ENCODE measurements at places on chromosomes 6 and 20.

DNA sequence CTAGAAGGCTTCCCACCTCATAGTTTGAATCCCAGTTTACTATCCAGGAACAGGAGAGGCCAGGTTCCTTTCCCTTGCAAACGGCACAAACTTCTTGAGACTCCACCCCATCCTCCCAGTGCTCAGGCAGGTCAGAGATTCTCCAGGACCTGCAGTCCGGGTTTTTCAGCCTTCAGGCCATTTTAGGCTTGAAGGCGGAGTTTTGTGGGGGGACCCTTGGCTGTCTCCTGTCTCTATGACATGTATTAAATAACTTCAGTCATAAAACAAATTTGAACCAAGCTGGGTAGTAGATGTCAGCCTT, 230.1 kb downstream of the NFATC2 start:
- no peak for DNase-seq

DNA sequence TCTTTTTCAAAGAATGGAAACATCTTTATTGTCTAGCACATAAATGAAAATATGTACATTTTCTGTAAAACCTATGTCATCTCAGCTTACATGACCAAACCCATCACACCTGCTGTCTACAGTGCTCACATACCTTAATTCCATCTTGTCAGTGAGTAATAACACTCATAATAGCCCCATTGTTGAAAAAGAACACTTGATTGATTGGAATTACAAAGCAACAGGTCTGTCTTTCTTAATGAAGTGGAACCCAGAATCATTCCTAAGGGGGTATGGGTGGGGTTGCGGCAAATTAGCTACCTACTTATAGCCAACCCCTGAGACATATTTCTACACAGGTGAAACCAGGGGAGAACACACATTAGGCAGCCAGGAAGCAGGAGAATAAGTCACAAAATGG, 20.2 kb downstream of the ADGRF4 start:
- no peak for DNase-seq

- DNase-seq: no peak
These were observed 121.1 kb downstream of the TRIM27 start for GRCh38 chr6:28802417-28803336.

- no peak for DNase-seq
These were observed 236.5 kb upstream of the FOXQ1 start for GRCh38 chr6:1075444-1075843.

DNA sequence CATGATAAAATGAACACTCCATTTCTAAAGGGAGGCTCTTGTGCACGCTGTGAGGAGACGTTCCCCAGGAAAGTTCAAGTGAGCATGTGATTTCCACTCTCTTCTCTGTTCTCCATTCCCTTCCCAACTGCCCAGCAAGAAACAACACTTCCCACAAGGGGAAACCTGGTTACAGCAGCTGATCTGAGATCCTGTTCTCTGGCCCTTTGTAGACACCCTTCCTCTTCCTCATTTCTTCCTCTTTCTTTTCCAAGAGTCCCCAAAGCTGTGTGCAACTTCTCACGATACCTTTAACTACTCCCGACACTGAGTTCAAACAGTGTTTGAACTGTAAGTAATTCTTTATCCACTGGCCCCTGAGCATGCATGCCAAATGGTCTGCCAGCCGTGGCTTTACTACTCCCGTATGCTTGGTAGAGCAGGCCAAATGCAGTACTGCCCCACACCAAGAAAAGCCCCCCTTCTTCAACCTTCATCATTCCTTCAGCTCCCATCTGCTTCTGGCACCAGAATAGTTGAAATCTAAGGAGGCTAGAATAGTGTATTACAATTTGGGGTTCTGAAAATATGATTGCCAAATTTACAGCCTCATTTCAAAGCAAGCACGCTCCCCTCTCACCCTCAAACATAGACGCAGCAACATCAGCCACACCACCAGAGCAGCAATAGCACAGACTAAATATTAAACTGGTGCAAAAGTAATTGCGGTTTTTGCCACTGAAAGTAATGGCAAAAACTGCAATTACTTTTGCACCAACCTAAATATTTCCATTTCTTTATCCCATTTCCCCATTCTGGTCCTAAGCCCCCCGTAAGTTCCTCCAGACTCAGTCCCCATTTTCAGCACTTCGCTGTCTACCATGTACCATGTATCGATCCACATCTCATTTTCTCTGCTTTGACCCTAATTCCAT, 4.3 kb downstream of the HLA-DMB start:
- no peak for DNase-seq

GRCh38 chr6:54076159-54076789, 35.0 kb upstream of the MLIP start:
- DNase-seq: no peak

DNA sequence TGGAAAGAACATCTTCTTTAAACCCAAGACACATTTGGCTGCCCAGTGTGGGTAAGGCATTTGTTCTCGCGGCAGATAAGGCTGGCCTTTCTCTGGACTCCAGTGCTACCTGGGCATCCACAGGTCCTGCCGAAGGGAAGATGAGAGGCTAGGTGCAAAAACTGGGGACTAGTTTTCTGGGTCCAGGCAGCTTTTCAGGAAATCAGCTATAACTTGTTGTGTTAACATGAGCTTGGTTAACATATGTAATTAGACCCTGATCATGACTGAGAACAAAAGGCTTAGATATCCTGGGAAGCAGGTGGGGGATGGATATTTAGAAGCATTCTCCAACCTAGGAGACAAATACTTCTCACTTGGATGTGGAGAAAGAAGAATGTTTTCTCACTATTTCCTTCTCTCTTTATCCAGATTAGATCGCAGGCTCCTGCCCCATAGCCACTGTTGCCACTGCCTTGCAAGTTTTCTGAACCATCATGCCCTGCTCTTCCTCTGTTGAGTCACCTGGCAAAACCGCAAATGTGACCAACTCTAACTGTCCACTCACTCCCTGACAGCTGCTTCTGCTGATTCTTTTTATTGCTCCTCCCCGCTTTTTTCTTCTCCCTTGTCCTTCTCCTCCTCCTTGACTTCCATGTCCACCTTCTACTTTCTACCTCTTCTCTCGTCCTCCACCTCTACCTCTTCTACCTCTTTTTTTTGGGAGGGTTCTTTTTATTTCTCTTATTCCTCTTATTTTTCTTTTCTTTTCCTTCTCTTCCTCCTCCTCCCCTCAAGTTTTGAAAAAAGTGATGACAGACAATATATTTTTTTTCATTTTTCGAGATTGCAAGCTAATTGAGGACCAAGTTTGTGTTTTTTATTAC, 258.1 kb downstream of the UTRN start:
- no peak for DNase-seq

GRCh38 chr6:84442208-84442607, 214.8 kb upstream of the CEP162 start:
- DNase-seq: no peak

DNA sequence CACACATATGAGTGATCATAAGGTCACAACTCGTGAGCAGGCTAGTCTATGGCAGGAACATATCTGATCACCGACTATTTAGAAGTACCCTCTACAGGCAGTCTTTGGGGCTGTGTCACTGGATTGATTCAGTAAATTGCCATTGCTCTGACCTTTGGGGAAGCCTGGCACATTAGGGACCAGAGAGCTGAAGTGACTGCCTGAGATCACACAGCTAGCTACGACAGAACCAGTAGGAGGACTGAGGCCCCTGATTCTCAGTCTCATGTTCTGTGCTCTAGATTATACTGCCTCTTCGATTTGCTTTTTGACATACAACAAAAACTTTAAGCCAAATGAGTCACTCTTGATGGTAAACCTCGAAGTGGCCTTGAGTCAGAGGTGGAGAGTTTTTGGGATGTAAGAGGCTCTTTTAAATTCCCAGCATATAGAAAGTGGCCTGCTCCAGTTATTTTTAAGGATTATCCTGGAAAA, 247.5 kb upstream of the SUPT3H start:
- DNase-seq: no peak
